ENCODE measurements at places on chromosomes 11 and 22.

GRCh38 chr22:47632701-47633100, 870.3 kb downstream of the TBC1D22A start:
- DNase-seq: no peak

DNA sequence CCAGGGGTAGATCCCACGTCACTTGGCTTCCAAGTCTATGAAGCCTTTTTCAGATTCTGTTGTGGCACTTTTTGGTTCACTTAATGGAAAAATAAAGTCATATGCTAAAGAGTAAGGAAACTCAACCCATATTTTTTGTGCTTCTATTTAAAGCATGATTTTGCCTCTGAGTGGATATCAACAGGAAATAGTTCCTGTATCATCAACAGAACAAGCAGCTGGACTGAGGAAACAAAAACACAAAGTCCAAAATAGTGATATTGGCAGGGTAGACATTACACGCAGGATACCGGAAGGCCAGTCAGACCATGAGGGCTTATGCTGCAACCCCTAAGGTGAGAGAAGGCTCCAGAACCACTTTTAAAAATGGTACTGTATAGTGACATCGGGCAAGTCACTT, 248.3 kb upstream of the ANO5 start:
- no peak for DNase-seq

- no peak for DNase-seq
Observed at GRCh38 chr22:48112687-48113521, 1350.5 kb downstream of the TBC1D22A start.

DNA sequence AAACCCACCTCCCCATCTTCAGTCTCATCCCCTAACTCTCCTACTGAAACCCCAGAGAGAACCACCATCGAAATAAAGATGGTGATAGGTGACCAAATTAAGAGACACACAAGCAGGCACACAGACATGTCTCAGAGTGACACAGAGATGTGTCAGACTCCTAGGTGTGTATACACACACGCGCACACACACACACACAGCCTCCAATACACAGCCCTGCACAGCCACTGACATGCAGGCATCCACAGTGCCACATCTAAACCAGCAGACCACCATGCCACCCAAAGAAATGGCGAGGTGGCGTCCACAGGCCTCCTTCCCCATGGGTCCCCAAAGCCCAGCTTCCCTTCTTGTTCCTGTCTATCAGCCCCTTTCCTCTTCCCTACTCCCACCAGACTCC, 27.4 kb downstream of the NRXN2 start:
- DNase-seq: no peak

- DNase-seq: no peak
Observed at GRCh38 chr11:102328748-102329147, 11.5 kb downstream of the BIRC3 start.

GRCh38 chr11:45106440-45106839, 40.0 kb upstream of the PRDM11 start:
- no peak for DNase-seq

- no peak for DNase-seq
Observed at GRCh38 chr11:117412653-117413275, 85.1 kb downstream of the CEP164 start.

GRCh38 chr11:11427140-11427539, 74.1 kb upstream of the CSNK2A3 start:
- no peak for DNase-seq

DNA sequence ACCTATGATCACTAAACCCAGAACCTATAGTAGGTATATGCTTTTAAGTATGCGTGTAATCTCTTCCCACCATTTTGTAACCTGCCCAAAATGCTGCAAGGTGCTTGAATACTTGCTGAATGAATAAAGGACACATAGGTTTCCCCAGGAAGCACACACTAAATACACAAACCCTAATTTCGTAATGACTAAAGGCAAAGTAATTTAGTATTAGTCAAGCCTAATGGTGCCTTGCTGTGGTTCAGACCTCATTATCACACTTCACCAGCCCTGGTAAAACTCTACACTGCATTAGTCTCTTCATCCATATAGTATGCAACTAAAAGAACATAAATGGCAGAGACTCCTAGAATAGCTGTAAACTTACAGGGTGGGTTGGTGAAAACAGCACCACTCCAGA, 289.0 kb upstream of the PITPNB start:
- peak; percentile 77 for DNase-seq
